Coronary artery (tissue), 2 donors: ENCODE measurements at places on chromosomes 5 and 9.

DNA sequence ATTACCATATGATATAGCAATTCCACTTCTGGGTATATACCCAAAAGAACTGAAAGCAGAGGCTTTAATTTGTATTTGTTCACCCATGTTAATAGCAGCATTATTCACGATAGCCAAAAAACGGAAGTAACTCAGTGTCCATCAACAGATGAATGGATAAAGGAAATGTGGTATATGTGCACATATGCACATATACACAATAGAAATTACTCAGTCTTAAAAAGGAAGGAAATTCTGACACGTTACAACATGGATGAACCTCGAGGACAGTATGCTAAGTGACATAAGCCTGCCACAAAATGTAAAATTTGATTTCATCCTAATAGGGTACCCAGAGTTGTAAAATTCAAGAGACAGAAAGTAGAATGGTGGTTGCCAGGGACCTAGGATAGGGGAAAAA is 54.9 kb downstream of the NUP155 start:
- DNase-seq = no peak

- no peak for DNase-seq
These were observed 692.3 kb downstream of the PTPRD start for GRCh38 chr9:9920425-9921060.

DNA sequence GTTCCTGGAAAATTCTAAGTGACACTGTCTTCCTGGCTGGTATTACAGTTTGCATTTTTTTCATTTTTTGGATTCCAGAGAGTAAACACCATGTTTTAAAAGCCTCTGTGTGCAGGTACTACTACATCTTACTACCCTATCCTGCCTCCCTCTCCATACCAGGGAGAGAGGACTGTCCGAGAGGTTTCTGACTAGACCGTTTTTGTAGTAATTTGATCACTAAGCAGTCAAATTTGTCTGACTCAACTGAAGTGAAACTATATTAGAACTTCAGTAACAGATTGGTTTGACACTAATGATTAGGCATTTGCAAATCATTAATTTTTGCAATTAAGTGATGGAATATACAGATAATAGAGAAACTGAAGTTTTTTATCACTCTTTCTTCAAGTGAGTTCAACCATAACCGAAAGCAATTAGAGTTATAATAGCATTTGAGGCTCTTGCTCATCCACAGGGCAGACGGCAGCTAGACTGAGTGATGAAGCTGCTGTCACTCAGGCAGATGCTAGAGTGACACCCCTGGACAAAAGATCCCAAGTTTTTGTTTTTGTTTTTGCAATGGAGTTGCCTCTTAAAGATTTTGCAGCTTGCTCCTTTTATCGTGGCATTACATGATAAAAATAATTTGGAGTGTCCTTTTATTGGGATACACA is 44.3 kb downstream of the SMARCA2 start:
- no peak for DNase-seq

GRCh38 chr5:88671106-88671504 is 211.9 kb downstream of the MEF2C start:
- no peak for DNase-seq

- DNase-seq = no peak
These were observed 380.8 kb downstream of the SPATA31D1 start for GRCh38 chr9:82369251-82369945.

- peak; percentile 71 for DNase-seq
These were observed 2.2 kb upstream of the DNAJB5 start for GRCh38 chr9:34987160-34987901.

DNA sequence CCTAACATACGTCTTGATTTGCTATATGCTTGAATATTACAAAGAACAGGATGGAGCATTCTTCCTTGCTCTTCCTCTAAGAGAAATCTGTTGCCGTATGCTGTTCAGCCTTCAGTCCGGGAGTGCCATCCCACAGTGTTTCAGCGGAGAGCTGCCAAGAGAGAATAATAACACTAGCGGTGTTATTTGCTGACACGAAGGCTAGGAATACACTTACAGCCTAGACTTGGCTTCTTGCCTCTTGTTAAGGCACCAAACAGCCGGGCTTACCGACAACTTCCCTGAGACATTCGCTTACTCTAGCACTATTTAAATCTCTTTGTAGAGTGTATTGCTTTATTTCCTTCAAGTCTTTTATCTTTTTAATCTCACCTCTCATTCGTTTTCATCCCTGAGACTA is 31.4 kb downstream of the KCTD16 start:
- no peak for DNase-seq

- DNase-seq = peak; percentile 12
These were observed 61.5 kb downstream of the UBE2QL1 start for GRCh38 chr5:6510132-6510531.

DNA sequence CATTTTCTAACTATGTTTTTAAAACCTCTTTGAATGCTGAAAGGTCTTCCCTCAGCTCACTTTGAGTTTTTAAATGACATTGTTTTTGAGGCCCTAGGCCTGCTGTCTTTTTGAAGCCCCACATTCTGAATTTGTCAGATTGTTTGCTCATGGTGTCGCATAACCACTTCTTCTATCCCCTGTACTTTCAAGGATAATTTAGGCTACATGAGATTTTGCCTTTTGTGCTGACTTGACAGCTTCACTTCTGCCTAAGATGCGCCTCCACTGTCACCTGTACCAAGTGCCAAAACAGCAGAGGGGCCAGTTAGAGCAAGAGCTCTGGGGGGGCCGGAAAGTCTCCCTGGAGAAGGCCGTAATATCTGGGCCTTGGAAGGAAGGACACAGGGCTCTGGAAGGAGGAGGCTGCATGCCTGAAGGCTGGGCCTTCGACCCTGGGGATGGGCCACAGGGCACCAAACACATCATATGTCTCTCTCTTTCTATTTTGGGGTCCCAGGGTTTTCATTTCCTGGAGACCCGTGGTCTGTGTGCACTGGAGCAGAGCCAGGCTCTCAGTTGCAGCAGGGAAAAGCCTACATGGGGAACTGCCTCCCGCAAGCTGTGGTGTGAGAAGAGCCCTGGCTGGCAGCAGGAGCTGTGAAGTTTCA is 49.1 kb downstream of the NDST1 start:
- DNase-seq = no peak

GRCh38 chr9:24901319-24901718 is 355.6 kb upstream of the IZUMO3 start:
- no peak for DNase-seq

DNA sequence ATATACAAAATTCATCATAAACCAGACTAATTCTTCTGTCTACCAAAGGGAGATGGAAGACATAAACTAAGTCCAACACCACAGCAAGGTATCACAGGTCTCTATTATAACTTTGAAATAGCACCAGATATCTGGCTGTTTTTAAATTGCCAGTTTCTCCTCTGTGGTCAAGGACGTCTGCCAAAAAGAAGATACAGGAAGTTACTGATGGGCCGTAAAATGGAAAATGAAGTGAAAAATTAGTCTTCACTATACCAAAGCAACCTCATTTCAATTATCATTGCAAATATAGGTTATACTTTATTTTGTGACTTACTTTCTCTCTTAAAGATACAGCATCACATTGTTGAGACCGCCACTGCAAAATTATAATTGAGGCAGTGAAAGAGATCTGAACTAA is 225.5 kb downstream of the NDUFS4 start:
- DNase-seq = no peak

- DNase-seq = no peak
These were observed 141.1 kb upstream of the SMIM23 start for GRCh38 chr5:171644536-171644935.

DNA sequence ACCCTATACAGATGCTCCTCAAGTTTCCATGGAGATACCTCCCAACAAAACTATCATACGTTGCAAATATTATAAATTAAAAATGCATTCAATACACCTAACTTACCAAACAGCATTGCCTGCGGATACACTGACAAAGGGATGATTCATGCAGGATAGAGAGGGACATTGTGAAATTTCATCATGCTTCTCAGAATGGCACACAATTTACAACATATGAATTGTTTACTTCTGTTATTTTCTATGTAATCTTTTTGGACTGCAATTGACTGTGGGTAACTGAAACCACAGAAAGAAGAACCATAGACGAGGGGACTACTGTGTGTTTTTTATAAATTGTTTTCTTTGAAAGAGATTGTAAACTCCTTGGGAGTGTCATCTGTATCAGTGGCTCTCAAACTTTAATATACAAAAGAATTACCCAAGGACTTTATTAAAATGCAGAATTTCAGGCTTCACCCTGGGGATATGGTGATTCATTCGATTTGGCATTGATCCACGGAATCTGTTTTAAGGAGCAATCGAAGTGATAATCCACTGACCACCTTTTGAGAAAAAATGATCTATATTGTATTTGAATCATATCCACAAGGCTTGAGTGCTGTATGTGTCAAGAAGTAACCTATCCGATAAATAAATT is 146.4 kb downstream of the SGCD start:
- no peak for DNase-seq

DNA sequence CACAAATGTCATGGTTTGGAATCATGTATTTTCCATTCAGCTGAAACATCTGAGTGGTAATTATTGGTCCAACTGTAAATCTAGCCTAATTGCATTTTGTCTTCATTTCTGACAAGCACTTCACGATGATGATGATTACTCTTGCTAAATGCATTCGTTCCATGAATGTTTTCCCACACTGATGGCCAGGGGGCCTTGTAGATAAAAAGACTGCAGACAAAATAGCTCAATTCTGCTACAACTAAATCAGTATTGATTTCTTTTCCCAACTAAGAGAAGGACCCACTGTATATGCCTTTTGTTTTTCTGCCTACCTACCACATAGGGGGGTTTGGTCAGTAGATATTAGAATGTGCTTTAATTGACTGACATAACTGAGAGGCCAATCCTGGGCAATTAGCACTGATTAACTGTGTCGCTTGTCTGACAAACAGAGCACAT is 1351.3 kb upstream of the NUDT12 start:
- no peak for DNase-seq

- DNase-seq = no peak
These were observed 202.2 kb upstream of the VLDLR start for GRCh38 chr9:2419347-2419746.

- DNase-seq = no peak
These were observed 13.7 kb upstream of the ARAP3 start for GRCh38 chr5:141695627-141696215.

- DNase-seq = no peak
These were observed 2.3 kb downstream of the POMT1 start for GRCh38 chr9:131505012-131505411.

DNA sequence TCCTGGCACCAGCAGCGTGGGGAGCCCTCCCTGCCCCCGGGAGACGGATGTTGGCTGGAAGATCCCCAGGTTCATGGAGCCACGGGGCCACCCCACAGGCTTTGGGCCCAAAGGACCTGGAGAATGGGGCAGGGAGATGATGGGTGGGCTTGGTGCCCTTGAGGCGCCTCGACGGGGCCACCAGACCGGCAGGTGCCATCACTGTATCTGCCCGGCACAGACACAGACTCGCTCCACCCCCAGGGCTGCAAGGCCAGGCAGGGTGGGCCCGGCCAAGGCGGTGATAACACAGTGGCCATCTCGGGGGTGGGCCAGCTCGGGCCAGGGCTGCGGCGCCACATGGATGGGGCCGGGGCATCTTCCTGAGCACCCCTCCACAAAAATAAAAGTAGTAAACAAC is 35.0 kb upstream of the EGFL7 start:
- no peak for DNase-seq

DNA sequence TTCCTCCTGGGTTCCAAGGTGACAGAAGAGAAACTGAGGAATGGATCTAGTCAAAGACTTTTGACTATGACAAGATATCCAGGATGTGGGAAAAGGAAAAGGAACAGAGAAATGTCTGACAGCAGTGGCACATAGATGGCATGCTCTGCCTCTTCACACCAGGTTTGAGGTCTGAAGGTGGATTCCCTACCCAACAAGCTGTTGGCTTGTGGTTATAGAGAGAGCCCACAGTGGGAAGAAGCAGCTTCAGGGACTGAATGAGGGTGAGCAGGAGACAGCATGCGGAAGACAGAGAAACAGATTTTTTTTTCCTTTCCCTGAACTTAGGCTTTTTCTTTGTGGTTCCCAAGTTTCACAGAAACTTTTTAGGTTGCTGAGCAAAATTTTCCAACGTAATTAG is 20.6 kb downstream of the IFNW1 start:
- no peak for DNase-seq

DNA sequence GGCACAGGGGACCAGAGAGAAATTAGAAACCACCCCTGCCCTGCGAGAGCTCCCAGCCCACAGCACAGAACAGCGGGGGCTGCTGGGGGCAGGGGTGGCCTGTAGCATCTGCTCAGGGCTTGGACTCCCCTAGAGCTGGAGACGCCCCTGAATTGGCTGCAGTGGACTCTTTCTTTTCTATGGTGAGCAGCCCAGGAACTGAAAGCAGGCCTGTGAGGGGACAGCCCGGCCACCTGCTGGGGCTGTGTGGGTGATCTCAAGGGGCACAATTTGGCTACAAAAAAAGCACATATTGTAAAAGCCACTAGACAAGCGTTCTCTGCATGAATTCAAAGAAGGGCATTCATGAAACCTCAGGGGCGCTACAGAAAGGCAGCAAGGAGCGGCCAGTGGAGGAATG is 57.5 kb upstream of the ICE1 start:
- DNase-seq = no peak

- DNase-seq = peak; percentile 69
These were observed 533 bp downstream of the SREK1IP1 start for GRCh38 chr5:64767959-64768357.

DNA sequence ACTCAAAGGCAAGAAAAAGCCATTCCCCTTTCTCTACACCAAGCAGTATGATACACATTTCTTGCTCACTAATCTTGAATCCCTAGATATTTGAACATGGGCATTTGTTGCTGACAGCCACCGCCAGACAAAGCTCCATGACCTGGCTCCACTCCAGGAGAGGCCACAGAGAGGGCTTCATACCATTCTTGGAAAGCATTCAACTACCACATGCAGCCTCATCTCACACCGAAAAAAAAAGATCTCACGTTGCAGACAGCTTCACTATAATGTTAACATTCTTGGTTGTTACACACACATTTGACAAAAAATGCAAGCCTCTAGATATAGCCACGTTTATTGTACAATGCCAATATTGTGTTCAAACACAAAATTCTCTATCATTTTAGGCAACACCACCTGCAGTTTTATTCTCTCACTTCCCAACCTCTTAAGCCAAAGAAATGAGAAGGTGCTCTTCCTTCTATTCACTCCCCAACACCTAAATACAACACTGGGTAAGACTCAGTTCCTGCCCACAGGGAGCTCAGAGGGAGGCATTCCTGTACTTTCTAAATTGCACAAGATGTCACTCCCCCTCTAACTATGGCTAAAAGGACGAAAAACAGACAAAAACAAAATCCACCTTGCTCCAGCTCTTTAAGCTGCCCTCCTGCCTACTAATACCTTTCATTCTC is 222.4 kb downstream of the TSSK1B start:
- DNase-seq = no peak

- DNase-seq = no peak
These were observed 23.7 kb downstream of the ENHO start for GRCh38 chr9:34499076-34499475.
